ENCODE measurements at places on chromosomes 3 and 15.

GRCh38 chr3:48194446-48195071, 6.3 kb upstream of the CDC25A start:
- peak; percentile 70 for DNase-seq

DNA sequence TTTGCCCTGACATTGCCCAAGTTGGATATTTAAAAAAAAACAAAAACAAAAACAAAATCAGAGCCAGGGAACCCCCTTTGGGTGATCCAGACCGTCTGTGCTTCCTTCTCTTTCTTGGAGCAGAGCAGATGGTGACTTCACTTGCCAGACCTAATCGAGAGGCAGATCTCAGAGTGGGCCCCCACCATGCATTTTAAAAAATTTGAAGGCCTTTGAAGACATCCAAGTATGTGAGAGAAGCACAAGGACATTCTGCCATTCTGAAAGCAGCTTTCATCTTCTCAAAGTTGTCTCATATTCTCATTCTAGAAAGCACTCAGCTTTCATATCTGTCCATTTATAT, 93.3 kb downstream of the SV2B start:
- DNase-seq, result no peak

DNA sequence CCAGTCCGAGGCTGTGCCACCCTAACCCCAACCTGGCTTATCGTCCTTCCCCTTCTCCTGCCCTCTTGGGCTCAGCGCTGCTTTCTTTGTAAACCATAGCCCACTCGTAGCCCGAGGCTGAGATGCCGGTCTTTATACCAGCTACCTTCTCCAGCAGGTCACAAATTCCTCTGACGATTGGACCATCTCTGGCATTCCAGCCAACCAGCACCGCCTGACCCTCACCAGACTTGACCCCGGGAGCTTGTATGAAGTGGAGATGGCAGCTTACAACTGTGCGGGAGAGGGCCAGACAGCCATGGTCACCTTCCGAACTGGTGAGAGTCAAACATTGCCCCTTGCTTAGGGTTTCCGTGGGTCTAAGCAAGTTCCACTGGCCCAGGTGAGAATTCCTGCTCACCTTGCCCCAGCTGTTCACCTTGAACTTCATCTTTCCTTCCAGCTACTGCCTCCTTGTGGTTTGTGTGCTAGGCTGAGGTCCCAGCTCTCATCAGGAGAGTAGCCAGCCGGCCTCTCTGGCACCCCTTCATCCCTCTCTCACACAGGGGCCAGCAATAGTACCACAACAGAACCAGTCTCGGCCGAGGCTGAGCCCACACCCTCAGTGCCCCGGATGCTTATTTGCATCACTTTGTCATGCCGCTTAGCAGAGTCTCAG, 66.7 kb downstream of the BOC start:
- DNase-seq, result no peak

- no peak for DNase-seq
These were observed 493.8 kb downstream of the SHQ1 start for GRCh38 chr3:72354486-72354885.

GRCh38 chr15:45777781-45778180, 143.0 kb downstream of the SQOR start:
- no peak for DNase-seq

- DNase-seq, result no peak
These were observed 244.3 kb downstream of the NR2F2 start for GRCh38 chr15:96574782-96575181.

- DNase-seq, result peak; percentile 61
These were observed 20.9 kb downstream of the ASB7 start for GRCh38 chr15:100623301-100623700.

- no peak for DNase-seq
These were observed 22.2 kb upstream of the RAF1 start for GRCh38 chr3:12686096-12686495.

DNA sequence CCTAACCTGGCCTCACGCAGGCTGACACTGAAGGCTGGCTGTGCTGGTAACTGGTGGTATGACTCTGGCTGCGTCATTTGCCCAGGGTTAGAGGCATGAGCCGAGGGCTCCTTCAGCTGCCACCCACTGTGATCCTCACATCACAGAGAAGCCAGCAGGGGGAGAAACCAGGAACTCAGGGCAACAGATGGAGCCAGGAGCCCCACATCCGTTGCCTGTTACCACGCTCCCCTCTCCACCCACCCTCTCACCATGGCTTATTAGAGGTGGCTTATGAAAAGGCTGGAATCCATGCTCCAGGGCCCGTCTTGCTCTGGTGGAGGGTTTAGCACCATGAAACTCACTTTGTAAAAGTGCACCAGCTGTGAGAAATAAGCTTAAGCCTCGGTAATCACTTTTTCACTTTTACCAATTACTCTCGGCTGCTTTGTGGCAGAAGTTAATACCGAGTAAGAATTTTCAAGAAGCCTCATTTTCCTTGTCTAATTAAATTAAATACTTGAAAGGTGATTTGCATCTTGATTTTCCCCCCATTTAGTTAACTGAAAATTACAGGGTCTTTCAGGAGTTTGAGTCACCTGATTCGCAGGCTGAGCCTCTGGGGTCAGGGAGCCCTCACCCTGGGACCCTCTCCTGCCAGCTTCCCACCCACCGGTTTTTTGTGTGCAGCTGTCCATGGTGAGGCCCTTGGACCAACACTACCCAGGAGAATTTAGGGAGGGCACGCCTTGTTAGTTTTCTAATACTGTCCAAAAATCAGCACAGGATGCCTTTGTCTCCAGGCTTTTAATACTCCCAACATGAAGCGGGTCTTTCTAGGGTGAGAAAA, 60.9 kb downstream of the ASB7 start:
- DNase-seq, result no peak

DNA sequence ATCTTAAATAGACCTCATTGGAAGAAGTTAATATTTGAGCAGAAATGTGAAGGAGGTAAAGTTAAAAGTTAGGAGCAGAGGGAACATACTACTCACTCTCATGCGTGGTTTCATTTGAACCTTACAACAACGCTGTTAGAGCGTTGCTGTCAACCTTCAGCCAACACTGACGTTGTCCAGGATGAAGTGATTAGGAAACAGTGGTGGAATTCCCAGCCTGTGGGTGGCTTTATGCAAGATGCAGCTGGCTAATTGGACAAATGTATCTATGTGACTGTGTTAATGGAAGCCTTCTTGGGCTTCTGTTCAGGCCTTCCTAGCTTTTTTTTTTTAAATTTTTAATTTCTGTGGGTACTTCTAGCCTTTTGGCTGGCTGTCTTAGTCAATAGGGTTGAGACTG, 40.5 kb downstream of the PTPRG start:
- DNase-seq, result no peak

- DNase-seq, result no peak
These were observed 161.3 kb upstream of the CBLB start for GRCh38 chr3:106029954-106030626.

- DNase-seq, result no peak
These were observed 34.6 kb downstream of the EPHB3 start for GRCh38 chr3:184596233-184596632.

All from suppressor macrophage treated with lipopolysaccharide for 4 hours (primary cell).